ENCODE measurements at places on chromosomes 12 and 14.

GRCh38 chr12:52525661-52526499 is 5.7 kb upstream of the KRT5 start:
- H3K4me3 ChIP-seq = no peak overlapping the region
- no peaks in the 10 kb centered on the region for H3K4me1 ChIP-seq
- H3K27me3 ChIP-seq = peaks cover 50% of the 10 kb centered on the region
- DNase-seq = no peak
- no peaks in the 10 kb centered on the region for H3K36me3 ChIP-seq
- no peak overlapping the region for H3K27ac ChIP-seq

DNA sequence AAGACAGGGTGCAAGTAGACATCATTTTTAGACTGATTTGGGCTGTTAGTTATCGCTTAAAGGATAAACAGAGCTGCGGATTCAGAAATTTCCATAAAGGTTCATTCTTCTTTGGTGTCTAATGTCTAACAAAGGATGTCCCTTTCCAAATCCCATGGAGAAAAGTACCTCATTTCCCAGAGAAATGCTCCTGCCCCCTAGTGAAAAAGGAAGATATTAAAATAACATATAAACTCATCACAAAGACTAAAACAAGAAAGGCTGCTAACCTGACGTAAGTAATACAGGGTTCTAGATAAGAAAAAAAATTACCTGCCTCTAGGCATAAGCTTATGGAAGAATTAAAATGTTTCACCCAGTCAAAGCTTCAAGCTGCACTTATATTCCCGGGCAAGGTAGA is 22.8 kb downstream of the ARMH4 start:
- no peaks in the 10 kb centered on the region for H3K4me1 ChIP-seq
- no peak for DNase-seq
- H3K27me3 ChIP-seq = no peaks in the 10 kb centered on the region
- no peaks in the 10 kb centered on the region for H3K36me3 ChIP-seq
- H3K4me3 ChIP-seq = no peak overlapping the region
- no peak overlapping the region for H3K27ac ChIP-seq

DNA sequence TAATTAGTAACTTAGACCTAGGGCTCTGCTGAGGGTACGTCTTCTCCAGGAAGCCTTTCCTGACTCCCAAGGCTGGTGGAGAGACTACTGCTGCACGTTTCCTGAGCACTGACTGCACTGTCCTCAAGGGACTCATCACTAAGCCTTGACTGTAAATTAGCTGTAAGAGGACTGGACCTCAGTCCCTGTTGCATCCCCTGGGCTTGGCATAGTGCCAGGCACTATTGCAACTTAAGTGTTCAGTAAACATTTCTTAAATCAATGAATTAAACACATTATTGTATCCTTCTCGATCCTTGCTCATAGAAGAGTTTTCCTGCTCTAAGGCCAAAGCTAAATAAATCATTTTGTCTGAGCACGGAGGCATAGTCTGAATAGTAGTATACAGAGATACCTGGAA is 31.9 kb upstream of the IFNG-AS1 start:
- H3K27me3 ChIP-seq = no peaks in the 10 kb centered on the region
- H3K36me3 ChIP-seq = no peaks in the 10 kb centered on the region
- no peak overlapping the region for H3K4me3 ChIP-seq
- no peaks in the 10 kb centered on the region for H3K4me1 ChIP-seq

- no peaks in the 10 kb centered on the region for H3K27me3 ChIP-seq
- peaks cover 6% of the 10 kb centered on the region for H3K4me1 ChIP-seq
- H3K27ac ChIP-seq = no peak overlapping the region
- no peaks in the 10 kb centered on the region for H3K36me3 ChIP-seq
- peak; percentile 43 for DNase-seq
Measured at GRCh38 chr14:103232031-103232808, 101.8 kb upstream of the EIF5 start.

GRCh38 chr12:19088606-19089005 is 40.9 kb upstream of the PLEKHA5 start:
- H3K4me3 ChIP-seq = no peak overlapping the region
- no peak overlapping the region for H3K27ac ChIP-seq
- no peaks in the 10 kb centered on the region for H3K36me3 ChIP-seq

DNA sequence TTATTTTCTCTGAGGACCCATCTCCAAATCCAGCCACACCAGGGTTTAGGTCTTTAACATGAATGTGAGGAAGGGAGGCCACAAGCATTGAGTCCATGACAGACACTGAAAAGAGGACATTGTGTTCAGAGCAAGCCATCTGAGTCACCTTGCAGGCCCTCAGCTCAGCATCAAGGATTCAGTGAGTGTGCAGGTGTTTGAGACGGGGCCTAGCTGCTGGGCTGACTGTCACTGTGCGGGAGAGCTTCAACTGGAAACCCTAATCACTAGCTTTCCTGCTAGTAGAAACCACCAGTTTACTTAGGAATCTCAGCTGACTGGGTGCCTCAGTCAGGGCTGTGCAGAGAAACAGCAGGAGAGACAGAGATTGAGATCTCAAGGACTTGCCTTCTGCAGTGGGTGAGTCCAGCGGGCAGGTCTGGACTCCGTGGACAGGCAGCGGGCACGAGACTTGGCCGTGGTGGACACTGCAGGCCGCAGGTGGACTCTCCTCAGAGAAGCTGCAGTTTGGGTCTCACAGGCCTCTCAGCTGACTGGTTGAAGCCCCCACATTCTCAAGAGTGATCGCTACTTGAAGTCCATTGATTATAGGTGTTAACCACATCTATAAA is 86.1 kb upstream of the DYNC1H1 start:
- peaks cover 6% of the 10 kb centered on the region for H3K36me3 ChIP-seq
- H3K4me3 ChIP-seq = no peak overlapping the region
- no peaks in the 10 kb centered on the region for H3K27me3 ChIP-seq
- H3K4me1 ChIP-seq = peaks cover 11% of the 10 kb centered on the region

GRCh38 chr12:117282490-117282889 is 78.9 kb downstream of the NOS1 start:
- H3K27me3 ChIP-seq = no peaks in the 10 kb centered on the region

DNA sequence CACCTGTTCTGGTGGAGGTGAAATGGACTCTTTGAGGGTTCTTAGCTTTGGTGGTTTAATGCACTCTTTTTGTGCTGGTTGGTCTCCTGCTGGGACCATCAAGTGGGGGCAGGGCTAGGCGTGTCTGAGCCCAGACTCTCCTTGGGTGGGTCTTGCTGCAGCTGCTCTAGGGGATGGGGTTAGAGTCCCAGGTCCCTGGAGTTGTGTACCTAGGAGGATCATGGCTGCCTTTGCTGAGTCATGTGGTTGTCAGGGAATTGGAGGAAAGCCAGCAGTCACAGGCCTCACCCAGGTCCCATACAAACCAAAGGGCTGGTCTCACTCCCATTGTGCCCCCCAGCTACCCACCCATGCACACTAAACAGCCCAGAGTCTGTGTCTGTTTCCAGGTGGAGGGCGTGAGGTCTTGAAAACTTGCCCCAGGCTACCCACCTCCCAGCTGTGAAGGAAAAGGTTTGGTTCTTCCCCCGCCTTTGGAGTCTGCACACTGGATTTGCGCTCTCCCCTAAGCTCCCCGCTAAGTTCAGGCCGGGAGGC is 387.7 kb downstream of the TMTC2 start:
- H3K27ac ChIP-seq = no peak overlapping the region
- no peaks in the 10 kb centered on the region for H3K36me3 ChIP-seq
- no peak overlapping the region for H3K4me3 ChIP-seq
- H3K4me1 ChIP-seq = no peaks in the 10 kb centered on the region
- H3K27me3 ChIP-seq = no peaks in the 10 kb centered on the region

GRCh38 chr12:67640863-67641262 is 7.7 kb upstream of the DYRK2 start:
- H3K4me1 ChIP-seq = no peaks in the 10 kb centered on the region
- H3K27me3 ChIP-seq = no peaks in the 10 kb centered on the region
- no peaks in the 10 kb centered on the region for H3K36me3 ChIP-seq
- DNase-seq = no peak
- no peak overlapping the region for H3K27ac ChIP-seq
- H3K4me3 ChIP-seq = no peak overlapping the region

DNA sequence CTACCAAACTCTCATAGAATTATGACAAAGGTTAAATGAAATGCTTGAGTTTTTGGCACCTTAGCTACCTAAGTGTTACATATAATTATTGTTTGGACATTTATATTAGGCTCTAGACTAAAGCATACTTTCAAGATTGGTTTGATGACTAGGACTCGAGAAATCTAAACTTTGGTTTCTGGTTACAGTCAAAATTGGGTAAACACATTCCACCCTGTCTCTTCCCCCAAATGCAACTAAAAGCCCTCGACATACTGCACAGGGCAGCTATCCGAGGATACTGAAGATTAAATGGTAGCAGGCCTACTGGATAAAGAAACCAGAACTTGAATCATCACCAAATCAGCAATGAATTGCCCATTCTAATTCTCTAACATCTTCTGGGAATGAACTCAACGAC is 369.1 kb downstream of the PRKD1 start:
- H3K36me3 ChIP-seq = no peaks in the 10 kb centered on the region
- H3K27me3 ChIP-seq = peaks cover 12% of the 10 kb centered on the region
- no peak overlapping the region for H3K4me3 ChIP-seq
- no peak overlapping the region for H3K27ac ChIP-seq
- DNase-seq = no peak
- H3K4me1 ChIP-seq = no peaks in the 10 kb centered on the region

- no peak overlapping the region for H3K4me3 ChIP-seq
- H3K27ac ChIP-seq = no peak overlapping the region
- no peaks in the 10 kb centered on the region for H3K36me3 ChIP-seq
- no peaks in the 10 kb centered on the region for H3K4me1 ChIP-seq
Measured at GRCh38 chr12:23906329-23906728, 43.1 kb downstream of the SOX5 start.

DNA sequence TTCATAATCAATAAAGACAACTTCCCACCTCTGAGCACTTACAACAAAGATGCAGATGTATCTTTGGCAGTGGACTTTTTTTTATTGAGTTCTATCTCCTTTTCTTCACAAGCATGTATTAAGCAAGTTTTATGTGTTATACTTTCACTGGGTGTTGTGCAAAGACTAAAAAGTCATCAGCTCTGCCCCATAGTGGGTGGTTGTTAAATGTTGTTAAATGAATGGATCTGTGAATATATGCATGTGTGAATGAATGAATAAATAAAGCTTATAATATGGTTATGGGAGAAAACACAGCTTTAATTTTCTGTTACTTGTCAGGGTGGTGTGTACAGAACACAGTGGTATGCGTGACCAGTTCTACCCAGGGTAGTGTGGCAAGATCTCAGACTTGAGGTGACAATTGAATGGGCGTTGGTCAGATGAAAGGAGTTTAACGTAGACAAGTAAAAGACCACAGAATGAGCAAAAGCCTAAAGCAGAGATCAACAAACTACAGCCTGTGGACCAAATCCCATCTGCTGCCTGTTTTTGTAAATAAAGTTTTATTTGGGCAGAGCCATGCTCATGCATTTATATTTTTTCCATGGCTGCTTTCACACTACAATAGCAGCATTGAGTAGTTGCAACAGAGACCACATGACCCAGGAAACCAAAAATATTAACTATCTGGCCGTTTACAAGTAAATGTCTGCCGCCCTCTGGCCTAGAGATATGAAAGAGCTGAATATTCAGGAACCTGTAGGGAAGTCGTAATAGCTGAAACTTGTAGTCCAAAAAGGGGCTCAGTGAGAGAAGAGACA is 207.4 kb upstream of the EEA1 start:
- no peaks in the 10 kb centered on the region for H3K36me3 ChIP-seq
- H3K4me1 ChIP-seq = peaks cover 16% of the 10 kb centered on the region
- no peak for DNase-seq
- no peak overlapping the region for H3K27ac ChIP-seq
- H3K4me3 ChIP-seq = no peak overlapping the region

GRCh38 chr14:51118993-51119392 is 24.1 kb upstream of the TRIM9 start:
- no peaks in the 10 kb centered on the region for H3K36me3 ChIP-seq
- no peak overlapping the region for H3K4me3 ChIP-seq
- H3K27ac ChIP-seq = no peak overlapping the region
- H3K4me1 ChIP-seq = no peaks in the 10 kb centered on the region

GRCh38 chr12:124828264-124829007 is 35.2 kb downstream of the SCARB1 start:
- 0 out of 2 replicates have a peak, but pooled peaks cover 8% of the 10 kb centered on the region for H3K4me1 ChIP-seq
- H3K4me3 ChIP-seq = no peak overlapping the region
- DNase-seq = no peak
- H3K27me3 ChIP-seq = no peaks in the 10 kb centered on the region

DNA sequence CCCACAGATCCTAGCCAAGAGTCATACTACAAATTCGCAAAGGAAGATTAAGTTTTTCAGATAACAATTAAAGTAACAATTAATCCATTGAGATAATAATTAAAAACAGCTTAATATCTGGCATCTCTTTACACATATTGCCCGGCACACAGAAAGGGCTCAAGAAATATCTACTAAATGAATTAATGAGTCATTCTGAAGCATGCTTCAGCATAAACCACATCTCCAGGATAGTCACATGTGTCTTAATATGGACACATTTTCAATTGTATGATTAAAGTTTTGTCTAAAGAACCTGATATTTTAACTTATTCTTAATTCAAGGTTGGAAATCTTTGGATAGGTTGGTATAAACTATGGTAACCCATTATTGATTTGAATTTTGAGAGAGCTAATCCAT is 9.6 kb downstream of the ITPR2 start:
- no peak overlapping the region for H3K27ac ChIP-seq
- no peak overlapping the region for H3K4me3 ChIP-seq
- peaks cover 9% of the 10 kb centered on the region for H3K4me1 ChIP-seq
- H3K27me3 ChIP-seq = no peaks in the 10 kb centered on the region
- H3K36me3 ChIP-seq = no peaks in the 10 kb centered on the region

DNA sequence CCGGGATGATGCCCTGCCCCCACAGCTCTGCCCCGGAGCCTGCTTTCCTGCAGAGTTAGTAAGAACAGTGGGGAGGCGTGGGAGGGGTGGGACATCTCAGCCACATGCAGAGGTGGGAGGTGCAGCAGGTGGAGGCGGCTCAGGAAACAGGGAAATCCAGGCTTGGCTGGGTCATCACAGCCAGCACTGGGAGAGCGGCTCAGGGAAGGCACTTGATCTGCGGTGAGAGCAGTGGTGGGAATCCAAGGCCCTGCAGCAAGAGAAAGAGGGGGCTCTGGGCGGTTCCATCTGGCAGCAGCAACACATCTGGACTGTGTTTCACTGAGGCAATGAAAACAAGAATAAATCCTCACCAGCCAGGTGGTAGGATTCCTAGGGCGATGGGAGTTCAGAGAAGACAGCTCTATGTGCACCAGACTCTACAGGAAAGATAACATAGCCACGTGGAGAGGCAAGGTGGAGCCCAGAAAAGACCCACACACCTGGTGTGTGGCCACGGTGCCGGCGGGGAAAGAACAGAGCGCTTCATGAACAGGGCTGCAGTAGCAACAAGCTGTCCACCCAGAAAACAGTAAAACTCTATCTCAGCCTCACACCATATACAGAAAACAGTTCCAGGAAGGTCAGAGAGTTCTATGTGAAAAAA is 57.6 kb downstream of the CCDC85C start:
- peaks cover 7% of the 10 kb centered on the region for H3K4me1 ChIP-seq
- H3K27me3 ChIP-seq = no peaks in the 10 kb centered on the region
- no peak overlapping the region for H3K4me3 ChIP-seq
- DNase-seq = peak; percentile 80

- no peaks in the 10 kb centered on the region for H3K4me1 ChIP-seq
- no peaks in the 10 kb centered on the region for H3K36me3 ChIP-seq
- H3K27me3 ChIP-seq = no peaks in the 10 kb centered on the region
- DNase-seq = no peak
- no peak overlapping the region for H3K27ac ChIP-seq
- H3K4me3 ChIP-seq = no peak overlapping the region
Measured at GRCh38 chr12:44968965-44969364, 81.9 kb downstream of the DBX2 start.

GRCh38 chr12:32896432-32897280 is at the start of gene PKP2:
TSS of gene PKP2 (minus strand) at chr12:32896777. CDS start at chr12:32896731, 46 bp downstream.
- H3K4me3 ChIP-seq = peak within 1 kb of the TSS; percentile 48
- peak within 1 kb of the TSS; percentile 50 for H3K27ac ChIP-seq
- H3K27me3 ChIP-seq = peaks cover 14% of the 10 kb centered on the region
- peak; percentile 96 for DNase-seq
- H3K4me1 ChIP-seq = peaks cover 14% of the 10 kb centered on the region
- H3K36me3 ChIP-seq = no peaks in the 10 kb centered on the region

GRCh38 chr12:120495186-120495730 is 655 bp upstream of the DYNLL1 start:
- H3K36me3 ChIP-seq = peaks cover 23% of the 10 kb centered on the region
- peak; percentile 23 for DNase-seq
- H3K27me3 ChIP-seq = no peaks in the 10 kb centered on the region
- H3K27ac ChIP-seq = peak overlapping the region; percentile 51

Measured in SK-N-SH (cell line).